Trophoblast cell (in vitro differentiated cells and primary cell): ENCODE measurements at places on chromosomes 13 and 19.

DNA sequence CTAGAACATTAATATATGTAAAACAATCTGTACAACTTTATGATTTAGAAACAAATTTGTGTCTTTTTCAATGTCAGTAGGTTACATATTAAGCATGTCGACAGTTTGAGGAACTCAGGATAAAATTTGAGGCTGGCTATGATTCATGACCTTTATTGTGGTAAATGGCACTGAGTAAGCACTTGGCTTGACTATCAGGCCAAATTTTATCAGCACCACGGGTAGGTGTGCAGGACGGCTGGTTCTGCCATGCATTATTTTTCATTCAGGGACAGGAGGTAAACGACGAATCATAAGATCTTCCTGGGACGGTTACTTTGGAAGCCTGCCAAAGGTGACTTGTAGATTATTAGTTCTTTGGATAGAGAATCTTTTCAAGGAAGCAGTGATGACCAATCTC lies 19.9 kb upstream of the CYP4F8 start:
- H3K4me1 ChIP-seq, result no peaks in the 10 kb centered on the region
- H3K36me3 ChIP-seq, result no peaks in the 10 kb centered on the region
- H3K27me3 ChIP-seq, result no peaks in the 10 kb centered on the region
- no peak overlapping the region for H3K27ac ChIP-seq
- no peak overlapping the region for H3K4me3 ChIP-seq

GRCh38 chr13:51405176-51405575 lies 47.7 kb downstream of the INTS6 start:
- H3K36me3 ChIP-seq, result no peaks in the 10 kb centered on the region
- no peak overlapping the region for H3K4me3 ChIP-seq
- no peaks in the 10 kb centered on the region for H3K4me1 ChIP-seq
- no peak for DNase-seq
- H3K27me3 ChIP-seq, result no peaks in the 10 kb centered on the region
- no peak overlapping the region for H3K27ac ChIP-seq

DNA sequence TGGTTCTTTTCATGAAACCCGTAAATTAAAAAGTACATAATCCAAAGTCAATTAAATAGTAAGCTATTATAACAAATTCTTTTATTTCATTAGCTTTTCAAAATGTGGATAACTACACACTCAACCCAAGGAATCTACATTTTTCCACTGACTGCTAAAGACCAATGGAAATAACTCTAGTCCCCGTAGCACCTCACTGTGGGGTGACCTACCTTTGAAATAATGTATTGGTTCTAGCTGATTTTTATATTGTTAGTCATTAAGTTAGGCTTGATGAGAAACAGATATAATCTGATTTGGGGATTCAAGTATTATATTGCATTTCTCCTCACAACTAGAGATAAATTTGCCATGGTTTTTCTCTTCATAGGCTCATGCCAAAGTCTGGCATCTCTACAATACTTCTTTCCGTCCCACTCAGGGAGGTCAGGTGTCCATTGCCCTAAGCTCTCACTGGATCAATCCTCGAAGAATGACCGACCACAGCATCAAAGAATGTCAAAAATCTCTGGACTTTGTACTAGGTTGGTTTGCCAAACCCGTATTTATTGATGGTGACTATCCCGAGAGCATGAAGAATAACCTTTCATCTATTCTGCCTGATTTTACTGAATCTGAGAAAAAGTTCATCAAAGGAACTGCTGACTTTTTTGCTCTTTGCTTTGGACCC lies 37.3 kb downstream of the KL start:
- no peaks in the 10 kb centered on the region for H3K36me3 ChIP-seq
- H3K27me3 ChIP-seq, result no peaks in the 10 kb centered on the region
- no peak overlapping the region for H3K27ac ChIP-seq
- DNase-seq, result peak; percentile 73
- H3K4me3 ChIP-seq, result no peak overlapping the region

DNA sequence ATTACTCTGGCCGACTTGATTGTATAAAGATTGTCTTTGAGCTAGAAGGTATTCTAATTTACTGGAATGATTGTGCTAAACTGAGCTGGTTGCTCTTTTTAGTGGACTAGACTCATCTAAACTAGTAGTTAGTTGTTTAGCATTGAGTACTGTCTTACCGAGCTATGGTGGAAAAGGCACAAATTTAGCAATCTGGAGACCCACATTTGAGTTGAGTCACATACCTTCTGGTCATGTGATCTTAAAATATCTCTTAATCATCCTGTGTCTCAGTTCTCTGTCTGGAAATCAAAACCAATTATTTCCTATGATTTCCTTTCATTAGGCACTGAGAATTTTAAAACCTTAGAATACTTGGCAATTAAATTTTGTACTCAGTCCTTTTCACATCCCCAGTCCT lies 349.5 kb downstream of the IRS2 start:
- no peaks in the 10 kb centered on the region for H3K36me3 ChIP-seq
- no peaks in the 10 kb centered on the region for H3K27me3 ChIP-seq
- no peak overlapping the region for H3K27ac ChIP-seq
- no peaks in the 10 kb centered on the region for H3K4me1 ChIP-seq
- no peak overlapping the region for H3K4me3 ChIP-seq
- DNase-seq, result no peak

GRCh38 chr19:44303976-44304568 lies 753 bp downstream of the ZNF235 start:
- no peaks in the 10 kb centered on the region for H3K4me1 ChIP-seq
- H3K27me3 ChIP-seq, result no peaks in the 10 kb centered on the region
- H3K4me3 ChIP-seq, result peak overlapping the region; percentile 94
- H3K36me3 ChIP-seq, result peaks cover 7% of the 10 kb centered on the region
- peak overlapping the region; percentile 69 for H3K27ac ChIP-seq

DNA sequence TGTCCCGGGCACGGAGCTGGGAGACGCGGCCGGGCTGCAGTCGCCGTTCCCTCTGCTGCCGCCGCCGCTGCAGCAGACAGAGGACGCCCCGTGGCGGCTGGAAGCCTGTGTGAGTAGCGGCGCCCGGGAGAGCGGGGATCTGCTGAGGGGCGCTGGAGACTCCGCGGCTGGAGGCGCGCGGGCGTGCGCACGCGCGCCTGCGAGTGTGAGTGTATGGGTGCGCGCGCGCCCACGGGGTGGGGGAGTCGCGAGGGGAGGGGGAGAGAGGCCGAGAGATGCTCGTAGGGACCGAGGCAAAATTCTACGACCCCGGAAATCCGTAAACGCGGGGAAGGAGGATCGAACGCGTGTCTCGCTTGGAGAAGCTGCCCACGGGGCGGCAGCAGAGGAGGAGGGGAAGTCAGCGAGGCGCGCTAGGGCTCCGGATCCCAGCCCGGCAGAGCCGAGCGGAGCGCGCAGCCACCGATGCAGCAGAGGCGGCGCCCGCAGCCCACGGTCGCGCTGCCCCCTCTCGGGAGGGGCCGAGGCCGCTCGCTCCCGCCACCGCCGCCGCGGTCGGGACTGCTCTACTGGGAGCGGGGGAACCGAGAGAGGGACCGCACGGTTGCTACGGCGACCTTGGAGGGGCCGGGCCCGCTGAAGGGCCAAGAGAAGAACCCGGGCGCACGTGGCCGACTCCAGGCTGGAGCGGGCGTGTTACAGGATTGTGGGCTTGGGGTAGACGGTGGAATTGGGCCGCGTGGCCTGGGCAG lies at the start of gene ENOX1:
ENOX1 (minus strand) TSS at position 207 of the 752 bp plus-strand sequence.
- peak within 1 kb of the TSS; percentile 78 for H3K4me3 ChIP-seq
- H3K4me1 ChIP-seq, result peaks cover 14% of the 10 kb centered on the region
- peaks cover 10% of the 10 kb centered on the region for H3K27me3 ChIP-seq

DNA sequence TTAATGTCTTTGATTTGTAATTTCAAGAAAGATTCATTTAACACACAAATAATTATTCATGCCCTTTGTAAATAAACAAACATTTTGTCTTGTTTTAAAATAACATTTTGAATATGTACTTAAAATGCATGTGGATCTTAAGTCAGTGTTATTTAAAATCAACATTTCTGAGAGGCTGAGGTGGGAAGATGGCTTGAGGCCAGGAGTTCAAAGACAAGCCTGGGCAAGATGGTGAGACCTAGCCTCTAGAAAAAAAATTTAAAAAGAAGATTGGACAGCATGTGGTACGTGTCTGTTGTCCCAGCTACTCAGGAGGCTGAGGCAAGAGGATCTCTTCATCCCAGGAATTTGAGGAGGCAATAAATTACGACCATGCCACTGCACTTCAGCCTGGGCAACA lies 1268.2 kb downstream of the SLITRK1 start:
- no peak for DNase-seq
- no peak overlapping the region for H3K27ac ChIP-seq
- no peaks in the 10 kb centered on the region for H3K36me3 ChIP-seq
- no peak overlapping the region for H3K4me3 ChIP-seq

DNA sequence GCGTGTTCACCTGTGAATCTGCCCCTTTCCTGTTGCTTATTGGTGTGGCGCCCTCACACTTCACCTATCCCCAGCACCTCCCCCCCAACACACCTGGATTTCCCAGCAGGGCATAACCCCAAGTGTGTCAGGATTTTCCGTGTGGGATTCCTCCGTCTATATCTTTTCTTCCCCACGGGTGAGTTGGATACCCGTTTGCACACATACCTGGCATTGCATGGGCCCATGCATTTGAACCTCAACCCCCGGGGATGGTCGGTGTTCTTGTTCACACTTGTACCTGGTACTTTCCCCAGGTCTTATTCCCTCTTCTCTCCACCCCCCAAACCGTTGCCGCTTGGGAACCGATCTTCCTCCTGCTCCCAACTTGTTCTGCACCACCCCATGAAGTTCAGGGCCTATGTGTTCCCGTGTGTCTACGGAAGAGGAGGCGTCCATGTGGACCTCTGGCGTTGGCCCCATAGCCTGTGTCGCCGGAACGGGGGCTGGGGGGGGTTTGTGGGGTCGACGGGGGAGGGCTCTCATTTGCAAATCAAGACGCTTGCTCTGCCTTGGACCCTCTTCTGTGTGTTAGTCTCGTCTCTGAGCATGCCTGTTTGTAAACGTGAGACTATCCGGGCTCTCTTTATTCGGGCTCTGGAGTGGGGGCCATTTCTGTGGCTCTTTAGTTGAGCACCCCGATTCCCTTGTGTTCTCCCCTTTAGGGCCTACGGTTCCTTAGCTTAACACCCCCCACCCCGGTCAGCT lies 1.7 kb downstream of the PRR12 start:
- no peaks in the 10 kb centered on the region for H3K27me3 ChIP-seq
- H3K27ac ChIP-seq, result peak overlapping the region; percentile 84
- DNase-seq, result no peak
- peaks cover 33% of the 10 kb centered on the region for H3K36me3 ChIP-seq
- peak overlapping the region; percentile 84 for H3K4me3 ChIP-seq
- peaks cover 5% of the 10 kb centered on the region for H3K4me1 ChIP-seq

DNA sequence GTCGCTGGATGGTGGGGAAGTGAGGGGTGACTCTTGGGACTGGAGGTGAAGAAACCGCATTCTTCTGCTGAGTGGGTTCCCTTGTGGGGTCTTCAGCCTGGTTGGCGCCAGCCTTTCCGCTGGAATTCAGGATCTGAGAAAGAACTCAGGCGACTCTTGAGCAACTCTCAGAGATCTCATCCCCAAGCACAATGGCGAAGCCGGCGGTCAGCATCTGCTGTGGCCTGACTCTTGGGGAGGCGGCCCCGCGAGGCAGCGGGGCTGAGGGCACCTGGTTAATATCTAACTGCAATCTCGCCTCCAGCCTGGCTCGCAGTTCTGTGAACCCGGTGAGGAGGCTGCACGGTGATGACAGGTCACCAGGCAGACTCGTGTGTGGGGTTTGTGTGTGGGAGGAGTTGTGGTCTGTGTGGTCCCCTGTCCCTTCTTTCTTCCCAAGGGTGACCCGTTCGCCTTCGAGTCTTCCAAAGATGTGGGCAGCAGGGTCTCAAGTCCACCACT lies 883 bp downstream of the ZNF441 start:
- H3K27me3 ChIP-seq, result no peaks in the 10 kb centered on the region
- H3K4me3 ChIP-seq, result no peak overlapping the region
- H3K4me1 ChIP-seq, result peaks cover 9% of the 10 kb centered on the region

DNA sequence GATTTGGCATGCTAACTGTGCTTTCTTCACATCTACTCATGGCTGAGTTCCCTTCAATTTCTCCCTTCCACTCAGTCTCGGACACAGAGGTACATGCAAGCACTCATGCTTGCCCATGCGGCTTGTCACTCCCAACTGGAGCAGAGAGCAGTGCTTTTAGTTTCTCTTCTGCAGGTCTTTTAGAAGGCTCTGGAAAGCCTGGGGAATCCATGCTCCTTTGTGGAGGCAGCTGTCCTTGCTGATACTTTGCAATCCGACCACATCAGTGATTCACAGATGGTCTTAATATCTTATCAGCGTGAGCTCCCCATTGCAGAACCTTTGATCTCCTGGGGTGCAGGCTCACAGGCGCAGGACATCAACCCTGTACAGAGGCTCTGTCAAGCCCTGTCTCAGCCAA lies 203.9 kb downstream of the COL4A1 start:
- H3K4me1 ChIP-seq, result no peaks in the 10 kb centered on the region
- no peak overlapping the region for H3K4me3 ChIP-seq
- H3K27ac ChIP-seq, result no peak overlapping the region
- H3K27me3 ChIP-seq, result no peaks in the 10 kb centered on the region
- H3K36me3 ChIP-seq, result no peaks in the 10 kb centered on the region
- DNase-seq, result no peak

- no peaks in the 10 kb centered on the region for H3K36me3 ChIP-seq
- H3K4me1 ChIP-seq, result no peaks in the 10 kb centered on the region
- peak; percentile 26 for DNase-seq
- H3K27me3 ChIP-seq, result no peaks in the 10 kb centered on the region
- H3K4me3 ChIP-seq, result no peak overlapping the region
These were observed 471.7 kb downstream of the EFNB2 start for GRCh38 chr13:106063591-106064313.

DNA sequence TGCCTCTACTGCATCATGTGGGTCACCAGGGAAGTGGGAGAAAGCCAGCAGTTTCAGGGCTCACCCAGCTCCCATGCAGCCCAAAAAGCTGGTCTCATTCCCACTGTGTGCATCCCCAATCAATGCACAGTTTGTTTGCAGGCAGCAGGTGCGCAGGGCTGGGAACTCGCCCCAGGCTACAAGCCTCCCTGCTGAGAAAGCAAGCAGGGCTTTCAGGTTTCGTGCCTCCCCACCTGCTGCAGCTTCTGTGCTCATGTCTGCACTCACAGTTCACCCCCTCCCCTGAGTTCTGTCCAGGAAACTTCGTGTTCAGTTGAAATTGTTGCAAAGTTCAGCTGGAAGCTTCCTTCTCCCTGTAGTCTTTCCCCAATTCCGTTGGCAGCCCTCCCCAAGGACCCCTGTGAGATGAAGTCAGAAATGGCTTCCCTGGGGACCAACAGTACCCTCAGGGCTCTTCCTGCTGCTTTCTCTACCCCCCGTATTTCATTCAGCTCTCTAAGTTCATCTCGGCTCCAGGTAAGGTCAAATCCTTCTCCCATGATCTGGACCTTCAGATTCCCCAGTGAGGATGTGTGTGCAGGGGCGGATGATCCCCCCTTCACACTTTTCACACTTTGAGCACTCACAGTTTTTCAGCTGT lies 10.3 kb upstream of the KLK3 start:
- no peaks in the 10 kb centered on the region for H3K27me3 ChIP-seq
- no peak overlapping the region for H3K4me3 ChIP-seq
- no peak overlapping the region for H3K27ac ChIP-seq
- DNase-seq, result no peak
- no peaks in the 10 kb centered on the region for H3K4me1 ChIP-seq

- DNase-seq, result no peak
- no peaks in the 10 kb centered on the region for H3K27me3 ChIP-seq
- H3K4me3 ChIP-seq, result no peak overlapping the region
These were observed 613.7 kb downstream of the OLFM4 start for GRCh38 chr13:53642306-53642705.
